ENCODE measurements at places on chromosomes 4 and X.

- DNase-seq, result no peak
These were observed 65.4 kb upstream of the ADRA2C start for GRCh38 chr4:3700736-3701135.

DNA sequence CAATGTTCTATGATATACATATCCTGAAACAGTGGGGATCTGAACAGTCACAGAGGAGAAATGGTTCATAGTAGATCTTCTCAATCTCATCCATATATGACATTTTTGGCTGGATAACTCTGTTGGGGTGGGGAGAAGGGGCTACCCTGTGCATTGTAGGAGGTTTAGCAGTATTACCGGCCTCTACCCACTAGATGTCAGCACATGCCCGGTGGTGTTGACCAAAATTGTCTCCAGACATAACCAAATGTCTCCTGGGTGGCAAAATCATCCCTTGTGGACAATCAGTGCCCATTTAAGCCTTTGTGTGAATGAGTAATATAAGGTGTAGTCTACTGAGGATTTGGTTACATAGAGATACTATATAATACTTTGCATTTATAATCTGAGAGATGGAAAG lies 89.9 kb downstream of the PLS3 start:
- DNase-seq, result no peak

DNA sequence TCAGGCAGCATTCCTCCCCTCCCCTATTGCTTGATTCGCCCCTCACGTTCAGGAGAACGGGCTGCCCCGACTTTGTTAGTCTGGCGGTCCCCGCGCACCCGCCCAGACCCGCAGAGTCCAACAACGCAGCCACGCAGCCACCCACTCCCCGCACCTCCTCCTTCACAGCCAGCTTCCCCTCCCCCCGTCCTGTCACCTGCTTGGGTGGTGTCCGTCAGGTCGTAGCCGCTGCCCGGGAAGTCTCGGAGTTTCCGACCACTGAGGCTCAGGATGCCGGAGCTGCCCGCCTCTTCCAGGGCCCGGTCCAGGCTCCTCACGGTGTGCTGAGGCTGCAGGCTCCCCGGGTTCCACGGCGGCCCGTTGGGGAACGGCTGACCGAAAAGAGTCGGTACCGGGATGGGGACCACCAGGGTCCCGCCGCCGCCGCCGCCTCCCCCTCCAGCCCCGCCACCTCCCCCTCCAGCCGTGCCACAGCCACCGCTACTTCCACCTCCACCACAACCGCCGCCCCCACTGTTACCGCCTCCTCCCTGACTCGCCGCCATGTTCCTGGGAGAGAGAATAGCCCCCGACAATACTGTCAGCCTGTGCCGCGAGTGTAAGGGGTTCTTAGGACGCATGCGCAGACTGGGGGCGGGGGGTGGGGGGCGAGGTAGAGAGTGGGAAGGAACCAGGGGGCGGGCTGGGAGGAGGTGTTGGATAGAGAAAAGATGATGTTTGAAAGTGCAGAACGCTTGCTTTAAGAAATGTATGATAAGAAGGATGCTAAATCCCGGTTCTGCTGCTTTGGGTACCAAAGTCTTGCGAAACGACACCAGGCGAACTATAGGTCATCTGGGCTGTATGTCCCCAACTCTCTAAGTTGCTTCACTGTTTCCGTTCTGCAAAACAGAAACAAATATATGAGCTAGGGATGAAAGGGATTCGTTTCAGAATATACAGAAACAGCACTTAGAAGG lies at the start of gene LRCH2:
LRCH2 (minus strand) TSS at position 600 of the 959 bp plus-strand sequence; CDS start at position 545, 55 bp downstream.
- DNase-seq, result no peak

DNA sequence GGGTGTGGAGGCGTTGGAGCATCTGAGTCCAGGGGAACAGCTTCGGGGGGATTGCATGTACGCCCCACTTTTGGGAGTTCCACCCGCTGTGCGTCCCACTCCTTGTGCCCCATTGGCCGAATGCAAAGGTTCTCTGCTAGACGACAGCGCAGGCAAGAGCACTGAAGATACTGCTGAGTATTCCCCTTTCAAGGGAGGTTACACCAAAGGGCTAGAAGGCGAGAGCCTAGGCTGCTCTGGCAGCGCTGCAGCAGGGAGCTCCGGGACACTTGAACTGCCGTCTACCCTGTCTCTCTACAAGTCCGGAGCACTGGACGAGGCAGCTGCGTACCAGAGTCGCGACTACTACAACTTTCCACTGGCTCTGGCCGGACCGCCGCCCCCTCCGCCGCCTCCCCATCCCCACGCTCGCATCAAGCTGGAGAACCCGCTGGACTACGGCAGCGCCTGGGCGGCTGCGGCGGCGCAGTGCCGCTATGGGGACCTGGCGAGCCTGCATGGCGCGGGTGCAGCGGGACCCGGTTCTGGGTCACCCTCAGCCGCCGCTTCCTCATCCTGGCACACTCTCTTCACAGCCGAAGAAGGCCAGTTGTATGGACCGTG lies 2.2 kb downstream of the AR start:
- DNase-seq, result no peak

- no peak for DNase-seq
These were observed 80.3 kb upstream of the FAM9B start for GRCh38 chrX:9114245-9114644.

DNA sequence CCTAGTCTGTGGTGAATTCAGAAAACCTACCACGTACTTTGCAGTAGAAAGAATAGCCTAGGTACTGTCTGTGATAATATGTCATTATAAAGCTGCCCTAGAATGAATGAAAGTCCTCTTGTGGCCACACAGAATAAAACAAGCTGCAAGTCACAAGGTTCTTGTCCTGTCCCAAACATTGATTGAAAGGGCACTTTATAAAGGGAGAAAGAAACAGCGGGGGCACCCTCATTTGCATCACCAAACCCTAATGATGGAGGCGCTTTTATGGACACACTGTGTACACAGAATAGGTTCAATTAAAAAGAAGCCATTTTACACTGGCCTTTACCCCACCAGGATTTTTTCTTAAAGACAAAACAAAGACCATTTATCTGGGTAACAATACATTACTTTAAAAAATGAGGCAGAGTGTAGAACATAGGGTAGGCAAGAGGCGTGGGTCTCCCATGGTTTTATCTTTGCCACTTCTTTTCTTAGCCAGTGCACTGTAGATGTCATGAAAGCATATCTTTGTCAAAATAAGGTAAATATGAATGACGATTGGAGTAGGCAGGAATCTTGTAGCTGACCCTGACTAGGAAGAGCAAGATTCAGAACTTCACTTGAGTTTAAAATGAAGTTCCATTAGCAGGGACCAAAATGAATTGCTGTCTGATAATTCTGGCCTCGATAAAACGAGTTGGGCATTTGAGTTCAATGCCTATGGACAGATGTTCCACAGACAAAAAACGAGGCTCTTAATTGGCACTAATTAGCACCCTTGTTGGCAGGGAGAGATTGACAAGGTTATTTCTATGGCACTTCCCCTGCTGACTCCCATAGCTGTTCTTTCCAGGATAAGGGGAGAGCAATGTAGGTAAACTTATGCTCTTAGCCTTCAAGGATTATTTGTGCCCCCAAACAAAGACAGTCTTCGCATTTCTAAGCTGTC lies 365.1 kb downstream of the AFF2 start:
- DNase-seq, result no peak

- DNase-seq, result no peak
These were observed 27.9 kb downstream of the TRIM61 start for GRCh38 chr4:164949448-164950143.

- DNase-seq, result no peak
These were observed 182.3 kb downstream of the BANK1 start for GRCh38 chr4:101972791-101973190.

DNA sequence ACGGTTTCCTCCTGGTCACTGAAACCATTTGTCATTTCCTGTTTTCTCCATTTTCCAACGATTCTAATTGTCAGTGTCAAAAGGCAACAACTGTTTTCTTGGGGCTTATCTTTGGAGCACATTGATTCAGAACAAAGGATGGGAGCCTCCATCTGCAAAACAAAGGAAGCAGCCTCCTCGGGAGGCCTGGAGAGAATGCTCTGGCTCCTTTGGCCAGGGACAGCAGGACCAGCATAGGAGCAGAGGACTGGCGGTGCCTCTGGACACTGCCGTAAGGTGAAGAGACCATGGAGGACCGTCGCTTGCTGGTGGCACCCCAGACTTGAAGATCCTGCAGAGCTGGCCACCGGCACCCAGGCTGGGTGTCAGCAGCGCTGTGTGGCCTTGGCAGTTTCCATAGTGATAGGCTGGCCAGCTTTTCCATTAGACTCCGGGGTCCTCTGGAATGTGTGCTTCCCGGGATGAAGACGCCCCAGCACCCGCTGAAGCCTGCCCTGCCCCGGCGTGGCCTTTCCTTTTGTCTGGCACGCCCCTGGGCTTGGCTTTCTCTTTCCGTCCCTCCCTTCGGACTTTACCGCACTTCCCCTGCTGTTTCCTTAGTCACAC lies 61.1 kb upstream of the MTM1 start:
- DNase-seq, result no peak

DNA sequence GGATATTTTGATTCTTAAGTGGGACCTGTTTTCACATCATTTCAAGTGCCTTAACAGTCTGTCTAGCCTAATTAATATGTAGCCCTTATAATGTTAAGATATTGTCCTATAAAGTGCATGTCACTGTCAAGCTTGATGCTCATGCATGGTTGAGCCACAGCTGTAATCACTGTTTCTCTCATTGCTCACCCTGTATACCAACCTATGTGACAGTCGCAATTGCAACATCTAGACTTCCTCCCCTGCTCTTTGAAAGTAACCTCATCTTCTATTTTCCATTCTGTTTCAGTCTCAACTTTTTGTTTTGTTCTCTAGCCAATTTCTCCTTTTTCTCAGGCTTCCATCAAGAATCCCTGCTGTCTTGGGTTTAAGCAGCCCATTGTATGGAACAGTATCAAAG lies 24.4 kb upstream of the MSL3 start:
- DNase-seq, result no peak

DNA sequence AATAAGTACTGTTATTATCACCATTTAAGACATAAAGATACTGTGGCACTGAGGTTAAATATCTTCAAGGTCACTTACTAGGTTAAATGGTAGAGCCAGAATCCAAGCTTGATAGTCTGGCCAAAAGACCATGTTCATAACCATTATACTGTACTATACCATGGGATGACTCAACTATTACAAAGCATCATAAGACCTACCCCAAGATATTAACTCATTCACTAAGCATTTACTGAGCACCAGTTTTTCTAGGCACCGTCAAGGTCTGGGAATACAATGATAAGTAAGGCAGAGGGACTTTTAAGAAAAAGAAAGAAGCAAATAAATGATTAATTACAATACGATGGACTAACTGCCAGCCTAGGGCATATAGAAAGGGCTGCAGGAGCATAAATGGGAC lies 95.5 kb upstream of the KCTD8 start:
- no peak for DNase-seq

DNA sequence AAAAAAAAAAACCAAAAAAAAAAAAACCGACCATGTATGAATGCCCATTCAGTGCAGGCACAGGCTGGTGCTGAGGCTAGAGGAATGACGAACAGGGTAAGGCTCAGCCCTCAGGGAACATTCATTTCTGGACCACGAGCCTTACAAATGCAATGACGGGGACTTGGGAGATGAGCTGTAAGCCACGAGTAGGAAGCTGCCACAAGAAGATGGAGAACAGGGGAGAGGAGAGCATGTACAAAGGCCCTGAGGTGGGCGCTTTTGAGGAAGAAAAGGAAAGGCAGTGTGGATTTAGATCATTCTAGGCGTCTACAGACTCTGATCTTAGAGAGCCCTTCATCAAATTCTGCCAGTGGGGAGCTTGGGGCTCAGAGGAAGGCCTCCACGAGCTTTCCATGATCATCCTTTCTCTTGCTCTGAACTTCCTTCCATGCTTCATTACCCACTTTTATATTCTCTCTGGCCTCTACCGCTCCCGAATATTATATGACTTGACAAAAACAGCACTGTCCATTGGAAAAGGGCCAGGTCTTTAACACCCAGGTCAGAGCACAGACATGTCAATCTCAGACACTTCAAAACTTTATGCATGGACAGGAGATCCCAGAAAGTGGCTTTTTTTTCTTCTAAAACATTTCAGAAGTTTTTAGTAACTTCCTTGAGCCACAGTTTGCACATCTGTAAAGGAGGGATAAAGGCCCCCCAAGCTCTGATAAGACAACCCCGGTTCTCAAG lies 3.3 kb upstream of the ZNF518B start:
- no peak for DNase-seq

DNA sequence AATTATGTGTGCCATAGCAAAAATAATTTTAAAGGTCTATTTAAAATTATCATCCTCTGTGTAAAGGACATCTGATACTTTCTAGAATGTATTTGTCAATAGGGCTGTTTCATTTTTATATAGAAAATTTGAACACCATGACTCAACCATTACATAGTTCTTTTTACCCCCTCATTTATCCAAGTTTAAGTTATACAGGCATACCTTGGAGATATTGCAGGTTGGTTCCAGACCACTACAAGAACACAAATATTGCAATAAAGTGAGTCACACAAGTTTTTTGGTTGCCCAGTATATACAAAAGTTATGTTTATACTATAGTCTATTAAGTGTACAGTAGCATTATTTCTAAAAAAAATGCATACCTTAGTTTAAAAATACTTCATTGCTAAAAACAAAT lies 130.4 kb downstream of the MSL3 start:
- DNase-seq, result no peak

DNA sequence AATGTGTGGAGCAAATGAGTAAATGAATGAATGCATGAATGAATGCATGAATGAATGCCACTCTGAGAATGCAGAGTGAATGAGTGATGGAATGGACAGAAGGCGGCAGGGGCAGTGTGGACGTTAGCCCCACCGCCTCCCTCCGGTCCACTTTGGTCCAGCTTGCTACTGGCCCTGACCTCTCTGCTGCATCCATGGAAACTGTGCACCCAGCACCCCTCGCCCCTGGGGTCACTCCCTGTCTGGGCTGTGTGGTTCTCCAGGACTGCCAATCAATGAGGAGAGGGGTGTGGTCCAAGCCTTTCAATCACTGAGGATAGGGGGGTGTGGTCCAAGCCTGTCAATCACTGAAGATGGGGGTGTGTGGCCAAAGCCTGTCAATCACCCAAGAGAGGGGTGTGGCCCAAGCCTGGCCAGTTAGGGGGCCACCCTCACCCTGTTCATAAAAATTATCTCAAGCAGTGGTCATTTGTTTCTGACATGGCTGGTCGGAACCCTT lies 39.2 kb upstream of the ASMTL start:
- no peak for DNase-seq

- DNase-seq, result no peak
These were observed 203.1 kb downstream of the RBM46 start for GRCh38 chr4:154984148-154984547.

- no peak for DNase-seq
These were observed 18.8 kb upstream of the METAP1 start for GRCh38 chr4:98976716-98977115.

DNA sequence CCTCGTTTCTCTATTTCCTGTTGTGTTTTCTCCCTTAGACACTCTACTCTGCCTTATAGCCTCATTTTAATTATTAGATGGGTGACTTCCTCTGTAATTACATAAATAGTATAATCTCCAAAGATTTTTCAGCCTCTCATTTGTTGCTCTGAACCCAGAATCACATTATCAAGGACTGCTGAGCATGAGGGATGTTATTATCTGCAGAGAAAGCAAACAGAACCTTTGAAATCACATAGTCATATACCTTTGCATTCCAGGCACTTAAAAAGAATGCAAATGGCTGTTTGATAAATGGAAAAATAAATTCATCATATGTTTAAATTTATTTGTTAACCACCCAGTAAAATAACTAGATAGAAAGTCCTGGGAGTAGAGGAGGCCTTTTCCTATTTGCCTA lies 305.1 kb upstream of the PPP1R2C start:
- DNase-seq, result no peak

Data from breast epithelium (tissue), 4 donors.